ENCODE measurements at places on chromosomes 11 and 22.

- no peaks in the 10 kb centered on the region for H3K36me3 ChIP-seq
- no peak for DNase-seq
- no peaks in the 10 kb centered on the region for H3K4me1 ChIP-seq
Observed at GRCh38 chr11:96960926-96961325, 571.1 kb downstream of the JRKL start.

GRCh38 chr11:72511393-72512047 is 77.2 kb upstream of the CLPB start:
- no peaks in the 10 kb centered on the region for H3K27me3 ChIP-seq
- DNase-seq, result no peak
- no peak overlapping the region for H3K4me3 ChIP-seq
- H3K4me1 ChIP-seq, result no peaks in the 10 kb centered on the region

GRCh38 chr11:11155962-11156815 is 196.9 kb downstream of the CSNK2A3 start:
- no peak for DNase-seq
- H3K36me3 ChIP-seq, result no peaks in the 10 kb centered on the region
- H3K27ac ChIP-seq, result no peak overlapping the region
- no peaks in the 10 kb centered on the region for H3K27me3 ChIP-seq
- H3K4me3 ChIP-seq, result no peak overlapping the region

DNA sequence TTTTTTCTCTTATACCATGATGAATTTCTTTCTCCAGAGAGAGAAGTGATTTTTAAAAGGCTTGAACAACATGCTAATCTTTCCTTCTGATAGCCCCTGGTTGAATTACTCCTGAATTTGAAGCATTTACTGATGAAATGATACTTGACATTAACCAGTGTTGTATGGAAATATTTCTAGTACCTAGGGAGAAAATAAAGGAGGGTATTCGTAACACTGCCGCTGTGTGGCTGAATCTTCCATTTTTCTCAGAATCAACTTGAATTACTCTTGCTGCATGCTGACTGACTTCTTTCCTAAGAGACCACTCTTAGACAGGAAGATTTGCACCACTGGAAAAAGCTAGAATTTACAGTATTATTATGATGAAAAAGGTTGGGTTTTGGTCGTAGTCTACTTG is 118.3 kb downstream of the FAT3 start:
- no peak for DNase-seq
- H3K27me3 ChIP-seq, result no peaks in the 10 kb centered on the region
- H3K27ac ChIP-seq, result no peak overlapping the region

DNA sequence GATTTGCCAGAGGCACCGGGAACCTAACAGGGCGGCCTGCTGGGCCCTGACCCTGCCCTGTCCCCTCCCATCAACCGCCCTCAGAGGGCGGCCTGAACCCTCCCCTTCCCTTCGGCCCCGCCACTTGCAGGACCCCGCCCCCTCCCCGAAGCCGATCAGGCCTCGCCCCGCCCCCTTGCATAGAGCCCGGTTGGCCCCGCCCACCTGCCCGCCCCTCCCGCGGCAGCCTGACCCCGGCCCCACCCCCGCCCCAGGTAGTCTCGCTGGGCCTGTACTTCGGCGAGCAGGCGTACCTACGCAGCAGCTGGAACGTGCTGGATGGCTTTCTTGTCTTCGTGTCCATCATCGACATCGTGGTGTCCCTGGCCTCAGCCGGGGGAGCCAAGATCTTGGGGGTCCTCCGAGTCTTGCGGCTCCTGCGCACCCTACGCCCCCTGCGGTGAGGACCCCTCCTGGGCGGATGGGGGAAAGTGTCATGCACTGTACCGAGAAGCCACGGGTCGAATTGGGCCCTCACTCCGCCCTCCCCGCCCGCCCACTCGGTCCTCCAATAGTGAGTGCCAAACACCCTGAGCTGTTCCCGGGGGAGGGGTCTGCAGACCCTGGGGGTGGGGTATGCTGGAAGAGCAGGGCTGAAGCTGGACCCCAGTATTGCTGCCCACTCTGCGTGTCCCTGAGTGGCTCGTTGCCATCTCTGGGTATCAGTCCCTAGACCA is 94.1 kb downstream of the CACNA1I start:
- no peak for DNase-seq
- H3K27me3 ChIP-seq, result peaks cover 50% of the 10 kb centered on the region
- H3K36me3 ChIP-seq, result no peaks in the 10 kb centered on the region
- no peak overlapping the region for H3K4me3 ChIP-seq
- no peak overlapping the region for H3K27ac ChIP-seq

GRCh38 chr22:42699976-42700352 is 20.7 kb downstream of the A4GALT start:
- DNase-seq, result no peak
- no peak overlapping the region for H3K4me3 ChIP-seq
- H3K4me1 ChIP-seq, result peaks cover 52% of the 10 kb centered on the region
- H3K27ac ChIP-seq, result peak overlapping the region; percentile 87

DNA sequence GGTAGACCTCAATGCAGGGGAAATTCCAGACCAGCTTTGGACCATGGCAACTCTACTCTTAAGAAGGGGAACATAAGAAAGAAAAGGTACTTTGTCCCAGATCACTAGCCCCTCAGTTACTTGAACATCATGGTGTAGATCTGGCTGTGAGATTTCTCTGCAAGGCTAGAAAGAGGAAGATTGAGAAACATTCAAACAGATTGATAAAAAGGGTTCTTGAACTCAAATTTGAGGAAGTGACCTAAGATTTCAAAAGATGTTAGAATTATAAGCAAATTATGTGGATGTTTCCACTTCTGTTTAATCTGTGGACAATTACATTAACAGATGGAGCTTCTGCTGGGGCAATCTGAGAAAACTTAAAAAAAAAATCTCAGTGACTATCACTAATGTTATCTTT is 21.8 kb upstream of the UPB1 start:
- no peaks in the 10 kb centered on the region for H3K36me3 ChIP-seq
- H3K27me3 ChIP-seq, result no peaks in the 10 kb centered on the region

- H3K27me3 ChIP-seq, result peaks cover 16% of the 10 kb centered on the region
- no peak for DNase-seq
- no peak overlapping the region for H3K27ac ChIP-seq
- H3K4me1 ChIP-seq, result no peaks in the 10 kb centered on the region
Observed at GRCh38 chr11:134845474-134846327, 433.7 kb upstream of the B3GAT1 start.

DNA sequence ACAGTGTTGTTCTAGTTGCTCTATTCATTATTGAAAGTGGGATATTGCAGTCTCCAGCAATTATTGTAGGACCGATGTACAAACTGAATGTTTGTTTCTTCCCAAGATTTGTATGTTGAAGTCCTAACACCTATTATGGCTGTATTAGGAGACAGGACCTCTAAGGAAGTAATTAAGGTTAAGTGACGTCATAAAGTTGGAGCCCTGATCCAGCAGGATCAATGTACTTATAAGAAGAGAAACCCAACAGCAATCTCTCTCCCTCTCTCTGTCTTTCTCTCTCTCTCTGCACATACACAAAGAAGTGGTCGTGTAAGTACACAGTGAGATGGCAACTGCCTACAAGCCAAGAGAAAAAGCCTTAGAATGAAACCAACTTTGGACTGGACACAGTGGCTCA is 16.1 kb upstream of the SLC35C1 start:
- DNase-seq, result no peak
- H3K27ac ChIP-seq, result no peak overlapping the region
- no peaks in the 10 kb centered on the region for H3K27me3 ChIP-seq

- H3K27me3 ChIP-seq, result no peaks in the 10 kb centered on the region
- no peak overlapping the region for H3K4me3 ChIP-seq
- no peak for DNase-seq
- no peaks in the 10 kb centered on the region for H3K4me1 ChIP-seq
Observed at GRCh38 chr11:85875505-85875904, 20.3 kb downstream of the CCDC83 start.

- H3K4me3 ChIP-seq, result peak within 1 kb of the TSS; percentile 82
- H3K27ac ChIP-seq, result peak within 1 kb of the TSS; percentile 86
- H3K4me1 ChIP-seq, result peaks cover 6% of the 10 kb centered on the region
Observed at GRCh38 chr11:9663699-9664275, at the start of gene SWAP70. Gene SWAP70, plus strand, starts transcription at chr11:9664077. Its CDS starts 103 bp downstream, at chr11:9664180.

DNA sequence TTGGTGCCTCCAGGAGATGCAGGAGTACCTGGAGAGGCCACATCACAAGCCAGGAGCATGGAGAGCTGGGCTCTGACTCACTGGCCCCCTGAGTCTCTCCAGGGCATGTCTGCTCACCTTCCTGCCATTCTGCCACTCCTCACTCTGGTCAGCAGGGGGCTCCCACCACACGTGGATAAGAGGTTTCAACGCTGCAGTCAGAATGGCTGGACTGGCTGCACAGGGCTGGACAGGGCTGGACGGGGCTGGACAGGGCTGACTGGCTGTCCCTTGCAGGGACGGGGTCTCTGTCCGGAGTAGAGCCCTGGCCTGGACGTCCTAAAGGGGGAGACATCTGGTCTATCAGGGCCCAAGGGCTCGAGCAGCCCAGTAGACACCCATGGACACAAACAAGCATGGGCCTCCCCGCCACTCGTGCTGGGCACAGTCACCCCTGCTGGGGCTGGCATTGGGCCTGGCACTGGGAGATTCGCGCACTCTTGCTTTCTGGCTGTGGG is 34.6 kb downstream of the CYTH4 start:
- peak; percentile 24 for DNase-seq
- no peaks in the 10 kb centered on the region for H3K27me3 ChIP-seq
- H3K4me3 ChIP-seq, result no peak overlapping the region
- no peaks in the 10 kb centered on the region for H3K4me1 ChIP-seq

DNA sequence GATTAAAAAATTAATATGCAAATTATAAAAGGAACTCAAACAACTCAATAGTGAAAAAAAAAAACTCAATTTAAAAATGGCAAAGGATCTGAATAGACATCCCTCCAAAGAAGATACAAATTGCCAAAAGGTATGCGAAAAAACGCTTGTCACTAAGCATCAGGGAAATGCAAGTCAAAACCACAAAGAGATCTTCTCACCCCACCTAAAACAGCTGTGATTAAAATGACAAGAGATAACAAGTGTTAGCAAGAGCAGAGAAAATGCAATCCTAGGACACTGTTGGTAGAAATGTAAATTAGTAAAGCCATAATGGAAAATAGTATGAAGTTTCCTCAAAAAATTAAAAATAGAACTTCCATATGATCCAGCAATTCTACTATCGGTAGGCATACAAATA is 166.3 kb upstream of the ZC3H12C start:
- no peaks in the 10 kb centered on the region for H3K27me3 ChIP-seq
- no peak overlapping the region for H3K27ac ChIP-seq
- no peak for DNase-seq
- no peak overlapping the region for H3K4me3 ChIP-seq

- no peak overlapping the region for H3K27ac ChIP-seq
- no peak for DNase-seq
- peaks cover 18% of the 10 kb centered on the region for H3K27me3 ChIP-seq
- no peak overlapping the region for H3K4me3 ChIP-seq
- no peaks in the 10 kb centered on the region for H3K4me1 ChIP-seq
Observed at GRCh38 chr22:22200569-22201184, 43.9 kb upstream of the VPREB1 start.

GRCh38 chr22:24878969-24879368 is 67.5 kb downstream of the LHFPL7 start:
- no peaks in the 10 kb centered on the region for H3K4me1 ChIP-seq
- H3K27ac ChIP-seq, result no peak overlapping the region
- no peak overlapping the region for H3K4me3 ChIP-seq
- DNase-seq, result no peak
- no peaks in the 10 kb centered on the region for H3K27me3 ChIP-seq

- DNase-seq, result no peak
- no peak overlapping the region for H3K27ac ChIP-seq
- no peaks in the 10 kb centered on the region for H3K36me3 ChIP-seq
- no peak overlapping the region for H3K4me3 ChIP-seq
Observed at GRCh38 chr22:30562366-30562765, 12.1 kb downstream of the GAL3ST1 start.

GRCh38 chr11:107988397-107989158 is 20.1 kb upstream of the CUL5 start:
- H3K27me3 ChIP-seq, result no peaks in the 10 kb centered on the region
- H3K4me3 ChIP-seq, result no peak overlapping the region
- H3K4me1 ChIP-seq, result no peaks in the 10 kb centered on the region
- H3K36me3 ChIP-seq, result no peaks in the 10 kb centered on the region

GRCh38 chr11:20511982-20512381 is 87.4 kb upstream of the SLC6A5 start:
- H3K4me1 ChIP-seq, result no peaks in the 10 kb centered on the region
- H3K27me3 ChIP-seq, result no peaks in the 10 kb centered on the region
- no peak for DNase-seq

DNA sequence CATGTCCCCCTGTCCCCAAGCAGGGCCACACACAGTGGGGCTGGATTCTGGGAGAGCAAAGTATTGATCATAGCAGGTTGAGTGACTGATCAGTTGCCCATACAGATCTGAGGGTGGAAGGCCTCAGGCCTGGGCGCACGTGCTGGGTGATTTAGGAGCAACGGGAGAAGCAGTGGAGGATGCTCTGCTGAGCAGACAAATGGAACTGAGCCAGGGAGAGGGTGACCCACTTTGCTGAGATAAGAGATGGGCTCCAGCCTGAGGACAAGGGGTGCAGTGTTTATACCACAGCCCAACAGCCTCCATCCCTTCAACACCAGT is 15.0 kb downstream of the GNAZ start:
- H3K27me3 ChIP-seq, result no peaks in the 10 kb centered on the region
- H3K4me3 ChIP-seq, result no peak overlapping the region
- H3K27ac ChIP-seq, result no peak overlapping the region
- no peak for DNase-seq
- H3K4me1 ChIP-seq, result no peaks in the 10 kb centered on the region

GRCh38 chr11:61828629-61829407 is 718 bp downstream of the FADS2 start:
- H3K36me3 ChIP-seq, result no peaks in the 10 kb centered on the region
- peaks cover 27% of the 10 kb centered on the region for H3K27me3 ChIP-seq
- H3K4me3 ChIP-seq, result peak overlapping the region; percentile 55
- H3K4me1 ChIP-seq, result peaks cover 6% of the 10 kb centered on the region

GRCh38 chr22:22888571-22889353 is 1.1 kb downstream of the IGLL5 start:
- no peaks in the 10 kb centered on the region for H3K36me3 ChIP-seq
- DNase-seq, result no peak

- no peak overlapping the region for H3K27ac ChIP-seq
- H3K27me3 ChIP-seq, result no peaks in the 10 kb centered on the region
- no peaks in the 10 kb centered on the region for H3K4me1 ChIP-seq
- H3K4me3 ChIP-seq, result no peak overlapping the region
- DNase-seq, result no peak
- no peaks in the 10 kb centered on the region for H3K36me3 ChIP-seq
Observed at GRCh38 chr11:111098091-111098490, 147.4 kb upstream of the POU2AF2 start.

GRCh38 chr11:60264644-60265043 is 15.8 kb upstream of the MS4A4A start:
- no peaks in the 10 kb centered on the region for H3K27me3 ChIP-seq
- no peak overlapping the region for H3K4me3 ChIP-seq
- DNase-seq, result no peak
- no peak overlapping the region for H3K27ac ChIP-seq
- H3K36me3 ChIP-seq, result no peaks in the 10 kb centered on the region
